Left renal cortex interstitium (tissue), 4 donors: ENCODE measurements at places on chromosomes 13 and 19. TPM values are rescaled to one million over a fixed set of nuclear protein-coding genes. Genes with fewer than 3 reads are reported as not detected.

The ZNF808 gene
- polyA plus RNA-seq: 18.7 TPM

GRCh38 chr13:34583181-34583580 lies 358.9 kb upstream of the NBEA start:
- no peak for DNase-seq

The TRPC4 gene
- polyA plus RNA-seq: 4.5 TPM

The A1BG gene
- polyA plus RNA-seq: 2.0 TPM

- DNase-seq: no peak
Measured at GRCh38 chr13:35979361-35979951, 151.7 kb downstream of the DCLK1 start.

DNA sequence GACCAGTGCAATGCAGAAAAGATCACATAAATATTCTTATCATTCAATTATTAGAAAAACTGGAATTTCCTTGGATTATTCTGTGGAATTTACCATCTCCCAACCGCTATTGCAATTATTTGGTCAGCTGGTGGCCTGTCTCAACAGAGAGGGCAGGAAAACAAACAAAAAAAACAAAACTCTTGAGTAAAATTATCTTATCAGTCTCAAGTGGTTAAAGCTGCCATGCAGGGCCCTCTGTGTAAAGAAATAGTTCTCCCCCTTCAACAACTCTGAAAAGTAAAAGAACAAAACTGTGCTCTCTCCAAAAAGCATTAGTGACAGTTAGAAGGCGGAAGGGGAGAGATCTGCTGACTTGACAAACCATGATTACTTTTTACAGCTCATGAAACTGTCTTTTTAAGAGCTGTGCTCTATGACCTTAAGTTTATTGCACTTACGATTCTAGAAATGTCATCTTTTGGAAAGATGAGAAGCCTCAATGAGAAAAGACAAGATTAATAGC lies 152.3 kb downstream of the DLEU7 start:
- DNase-seq: no peak

The ZNF835 gene
- polyA plus RNA-seq: 4.5 TPM

The SYNGR4 gene
- polyA plus RNA-seq: 0.57 TPM

The PSG5 gene
- polyA plus RNA-seq: not detected

GRCh38 chr19:18205200-18205892 lies 1.5 kb upstream of the RAB3A start:
- DNase-seq: no peak

DNA sequence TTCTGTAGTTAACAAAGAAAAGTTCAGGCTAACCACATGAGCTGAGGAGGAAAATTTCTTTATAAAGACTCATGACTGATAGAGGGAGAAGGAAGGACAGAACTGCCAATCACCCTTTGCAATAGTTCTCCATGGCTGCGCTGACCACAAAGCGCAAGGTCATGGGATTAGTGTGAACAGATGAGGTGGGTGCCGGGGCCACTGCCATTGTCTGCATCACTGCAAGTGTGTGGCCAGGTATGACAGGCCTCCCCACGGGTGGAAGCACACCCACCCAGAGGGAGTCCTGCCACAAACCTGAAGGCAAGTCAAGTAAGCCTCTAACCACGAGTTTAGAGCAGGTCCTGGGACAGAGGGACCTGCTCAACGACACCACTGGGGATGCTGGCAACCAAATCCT lies 128.1 kb downstream of the TUBA3C start:
- no peak for DNase-seq

GRCh38 chr19:17680230-17680722 lies 7.9 kb downstream of the UNC13A start:
- no peak for DNase-seq

DNA sequence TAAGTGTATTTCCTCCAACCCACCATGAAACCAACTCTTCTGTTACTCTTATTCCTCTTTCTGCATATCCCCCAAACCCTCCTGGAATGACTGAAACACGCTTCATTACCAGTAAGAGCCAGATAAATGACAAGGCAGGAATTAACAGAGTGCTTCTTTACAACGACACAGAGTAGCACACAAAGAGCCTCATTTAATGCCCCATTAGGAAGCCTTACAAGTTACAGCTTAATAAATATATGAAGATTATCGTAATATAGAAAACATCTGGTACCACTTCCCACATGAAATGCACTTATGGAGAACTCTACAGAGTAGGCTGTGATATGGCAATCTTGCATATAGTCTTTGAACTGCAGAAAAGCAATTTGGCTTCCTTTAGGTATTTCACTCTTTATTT lies 116.8 kb downstream of the ENOX1 start:
- no peak for DNase-seq
